Frontal cortex (tissue), 4 donors: ENCODE measurements at places on chromosomes 4 and X.
A peak's percentile ranks its signal among the peaks of the same experiment; 100 is the strongest.

- DNase-seq: no peak
These were observed 2.8 kb downstream of the PNMA5 start for GRCh38 chrX:152991123-152991522.

GRCh38 chr4:2888886-2889285, 45.2 kb downstream of the ADD1 start:
- DNase-seq: no peak

DNA sequence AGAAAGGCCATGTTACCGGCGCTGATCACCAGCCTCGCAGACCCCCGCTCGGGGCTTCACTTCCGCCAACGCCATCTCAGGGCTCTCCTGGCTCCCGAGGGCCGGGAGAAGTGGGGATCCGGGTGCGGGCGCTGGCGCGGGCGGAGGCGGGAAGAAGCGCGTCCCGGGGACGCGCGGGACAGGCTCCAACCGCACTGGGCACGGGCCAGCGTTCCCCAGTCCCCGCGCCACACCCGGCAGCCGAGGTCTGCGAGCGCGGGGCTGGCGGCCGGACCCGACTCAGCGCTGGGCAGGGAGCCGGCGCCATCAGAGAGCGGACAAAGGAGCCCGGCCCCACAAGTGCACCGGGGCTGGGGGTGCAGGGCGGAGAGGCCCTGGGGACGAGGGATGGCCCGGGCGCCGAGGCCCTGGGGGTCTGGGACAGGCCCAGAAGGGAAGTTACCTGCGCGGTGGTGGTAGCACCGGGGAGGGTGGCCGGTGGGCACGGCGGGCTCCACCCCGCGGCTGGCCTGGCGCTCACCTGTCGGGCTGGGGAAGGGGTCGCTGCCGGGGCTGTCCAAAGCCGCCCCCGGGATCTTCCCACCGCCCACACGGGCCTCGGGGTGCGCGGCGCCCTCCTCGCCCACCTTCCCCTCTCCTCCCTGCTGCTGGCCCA, 449 bp downstream of the CTPS2 start:
- peak; percentile 45 for DNase-seq

- DNase-seq: no peak
These were observed 128.7 kb upstream of the ARHGEF9 start for GRCh38 chrX:63913719-63914118.

- DNase-seq: no peak
These were observed 14.4 kb upstream of the ELF2 start for GRCh38 chr4:139191373-139191772.

DNA sequence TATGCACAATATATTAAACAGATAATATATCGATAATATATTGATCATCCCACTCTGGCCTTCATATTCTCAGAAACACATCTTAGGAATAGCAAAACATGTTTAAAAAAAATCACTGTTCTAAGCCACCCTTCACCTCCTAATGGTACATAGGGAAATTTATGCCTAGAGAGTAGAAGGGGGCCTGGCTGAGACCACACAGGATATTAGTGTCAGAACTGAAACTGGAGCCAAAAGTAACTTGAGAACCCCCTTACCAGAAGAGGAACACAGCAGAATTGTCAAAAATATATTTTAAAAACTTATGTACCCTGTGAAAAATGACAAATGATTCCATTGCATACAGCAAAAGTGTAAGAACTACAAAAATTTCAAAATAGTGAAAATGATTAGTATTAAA, 173.1 kb downstream of the VSIG4 start:
- no peak for DNase-seq

GRCh38 chrX:97039363-97040029, 155.8 kb downstream of the RPA4 start:
- DNase-seq: no peak

DNA sequence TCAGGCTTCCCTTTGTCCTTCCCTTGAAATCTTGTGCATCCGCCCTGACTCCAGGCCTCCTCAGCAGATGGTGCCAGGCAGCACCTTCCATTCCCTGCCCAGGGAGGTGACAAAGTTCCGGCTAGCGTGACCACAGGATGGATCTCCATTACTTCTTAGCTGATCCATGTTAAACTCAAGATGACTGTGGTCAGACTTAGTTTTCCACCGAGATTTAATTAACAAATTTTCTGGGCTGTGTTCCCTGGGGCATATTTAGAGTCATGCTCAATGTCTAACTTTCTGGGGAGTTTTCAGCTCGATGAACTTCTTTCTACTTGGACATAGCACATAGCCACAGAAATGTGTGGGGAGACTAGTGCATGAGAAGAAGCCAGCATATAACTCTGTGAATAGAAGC, 215.1 kb upstream of the SFRP2 start:
- DNase-seq: no peak

DNA sequence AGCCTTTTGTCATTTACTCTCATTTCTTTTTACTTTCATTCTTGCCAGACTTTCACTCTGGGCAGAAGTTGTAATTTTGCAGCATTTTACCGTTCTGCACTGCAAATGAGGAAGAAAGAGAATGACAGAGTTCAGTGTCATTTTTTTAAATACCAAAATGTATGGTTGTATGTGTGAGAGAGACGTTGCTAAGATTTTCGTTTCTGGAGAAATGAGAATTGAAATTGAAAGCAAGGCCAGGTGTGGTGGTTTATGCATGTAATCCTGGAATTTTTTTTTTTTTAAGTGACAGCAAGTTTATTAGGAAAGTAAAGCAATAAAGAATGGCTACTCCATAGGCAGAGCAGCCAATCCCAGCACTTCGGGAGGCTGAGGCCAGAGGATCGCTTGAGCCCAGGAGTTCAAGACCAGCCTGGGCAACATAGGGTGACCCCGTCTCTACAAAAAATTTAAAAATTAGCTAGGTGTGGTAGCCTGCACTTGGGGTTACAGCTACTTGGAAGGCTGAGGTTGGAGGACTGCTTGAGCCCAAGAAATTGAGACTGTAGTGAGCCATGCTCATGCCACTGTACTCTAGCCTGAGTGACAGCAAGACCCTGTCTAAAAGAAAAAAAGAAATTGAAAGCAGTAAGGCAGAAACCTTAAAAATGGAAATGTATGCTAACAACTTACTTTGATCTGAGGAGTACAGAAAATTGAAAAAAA, 12.9 kb downstream of the DCK start:
- no peak for DNase-seq

DNA sequence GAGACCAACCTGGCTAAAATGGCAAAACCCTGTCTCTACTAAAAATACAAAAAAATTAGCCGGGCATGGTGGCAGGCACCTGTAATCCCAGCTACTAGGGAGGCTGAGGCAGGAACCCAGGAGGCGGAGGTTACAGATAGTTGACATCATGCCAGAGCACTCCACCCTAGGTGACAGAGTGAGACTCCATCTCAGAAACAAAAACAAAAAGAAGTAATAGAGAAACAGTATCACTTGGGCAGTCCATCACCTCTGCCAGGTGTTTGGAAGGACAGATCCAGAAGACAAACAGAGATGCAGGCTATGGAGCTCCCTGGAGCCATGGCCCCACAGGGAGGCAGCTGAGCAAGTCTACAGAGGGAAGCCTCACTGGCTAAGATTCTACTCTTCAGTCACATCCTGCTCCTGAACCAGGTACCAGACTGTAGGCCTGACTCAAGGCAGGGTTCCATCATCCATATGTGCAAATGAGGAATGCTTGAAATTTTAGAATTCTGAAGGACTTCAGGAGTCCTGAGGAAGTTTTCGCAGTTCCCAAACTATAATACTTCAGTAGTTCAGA, 81.4 kb upstream of the CPEB2 start:
- DNase-seq: no peak

DNA sequence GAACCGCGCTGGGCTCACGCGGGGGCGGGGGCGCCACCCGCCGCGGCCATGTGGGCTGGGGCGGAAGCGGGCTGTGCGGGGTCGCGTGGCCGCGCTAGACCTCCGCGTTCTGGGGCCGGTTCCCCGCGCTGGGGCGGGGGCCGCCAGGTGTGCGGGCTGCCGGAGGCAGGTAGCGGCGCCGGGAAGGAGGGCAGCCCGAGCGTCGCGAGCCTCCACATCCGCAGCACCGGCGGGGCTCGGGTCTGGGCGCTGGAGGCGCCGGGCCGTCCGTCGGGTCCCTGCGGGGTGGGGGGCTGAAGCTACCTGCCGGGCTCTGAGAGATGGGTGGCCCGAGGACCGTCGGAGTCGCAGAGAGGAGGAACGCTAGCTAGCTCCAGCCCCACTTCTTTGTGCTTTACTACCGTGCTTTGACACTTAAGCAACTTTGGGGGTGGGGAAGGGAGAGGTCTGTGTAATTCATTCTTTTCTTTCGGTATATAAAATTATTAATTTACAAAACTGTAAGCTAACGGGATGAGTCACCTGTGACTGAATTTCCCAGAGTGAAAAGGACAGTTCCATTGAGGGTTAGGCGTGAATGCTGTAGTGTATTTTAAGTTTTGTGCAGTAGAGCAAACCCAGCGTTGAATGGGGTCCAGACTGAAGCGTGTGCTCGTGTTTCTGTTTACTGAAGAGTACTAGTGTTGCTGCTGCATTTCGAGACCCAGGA, 689 bp downstream of the METAP1 start:
- DNase-seq: peak; percentile 23

GRCh38 chr4:80253510-80253909, 13.0 kb upstream of the FGF5 start:
- DNase-seq: no peak

- DNase-seq: no peak
These were observed 109.6 kb downstream of the KIT start for GRCh38 chr4:54767376-54767775.

GRCh38 chrX:112819813-112820212, 20.8 kb downstream of the AMOT start:
- no peak for DNase-seq

GRCh38 chr4:86974551-86974994, 39.8 kb downstream of the AFF1 start:
- DNase-seq: no peak

DNA sequence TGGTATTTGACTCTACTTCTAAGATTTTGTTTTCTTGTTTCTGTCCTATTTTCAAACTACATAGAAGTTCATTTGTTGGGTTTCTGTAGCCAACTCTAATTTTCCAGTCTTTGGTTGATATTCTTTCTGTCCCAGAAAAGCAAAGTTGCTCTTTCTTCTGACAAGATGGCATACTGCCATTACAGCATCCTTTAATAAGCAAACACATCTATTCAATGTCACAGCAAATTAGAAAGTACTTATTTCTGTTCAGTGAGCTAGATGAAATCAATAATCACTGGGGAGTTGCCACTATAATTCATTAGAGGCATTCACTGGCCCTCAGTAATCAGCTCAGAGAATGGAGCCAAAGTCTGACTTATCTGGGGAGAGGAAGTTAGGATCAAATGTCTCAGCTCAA, 1258.0 kb upstream of the IGFBP7 start:
- DNase-seq: no peak

- no peak for DNase-seq
These were observed 204.0 kb upstream of the PUDP start for GRCh38 chrX:7351926-7352325.

DNA sequence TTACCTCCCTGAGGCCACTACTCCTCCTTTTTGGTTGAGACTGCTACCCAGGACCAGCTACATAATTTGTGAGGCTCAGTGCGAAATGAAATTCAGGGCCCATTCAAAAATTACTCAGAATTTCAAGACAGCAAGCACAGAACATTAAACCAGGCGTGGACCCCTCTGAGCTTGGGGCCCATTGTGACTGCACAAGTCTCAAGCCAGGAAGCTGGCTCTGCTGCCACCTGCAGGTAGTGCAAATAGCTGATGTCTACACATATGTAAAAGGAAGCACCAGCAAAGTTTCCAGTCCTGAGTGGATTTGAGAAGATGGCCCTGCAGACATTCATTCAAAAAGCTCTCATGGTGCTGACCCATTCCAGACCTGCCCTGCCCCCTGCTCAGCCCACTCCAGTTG, 213.4 kb upstream of the LNX1 start:
- DNase-seq: no peak

DNA sequence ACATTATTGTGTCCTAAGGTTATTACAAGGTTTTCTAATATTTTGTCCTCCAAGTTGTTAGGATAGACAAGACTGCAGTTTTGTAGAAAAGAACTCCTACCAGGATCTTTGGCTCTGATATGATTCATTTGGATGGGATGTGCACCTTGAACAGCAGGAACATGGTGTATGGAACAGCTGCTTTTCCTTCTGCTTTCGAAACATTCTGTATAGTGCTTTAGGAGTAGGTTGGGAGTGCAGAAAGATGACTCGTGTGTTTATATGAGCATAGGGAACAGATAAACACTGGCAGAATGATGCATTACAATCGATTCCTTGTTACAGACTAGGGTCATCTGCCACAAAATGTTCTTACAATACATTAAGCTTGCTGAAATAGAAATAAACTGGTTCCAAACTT, 790.1 kb downstream of the DMD start:
- no peak for DNase-seq

DNA sequence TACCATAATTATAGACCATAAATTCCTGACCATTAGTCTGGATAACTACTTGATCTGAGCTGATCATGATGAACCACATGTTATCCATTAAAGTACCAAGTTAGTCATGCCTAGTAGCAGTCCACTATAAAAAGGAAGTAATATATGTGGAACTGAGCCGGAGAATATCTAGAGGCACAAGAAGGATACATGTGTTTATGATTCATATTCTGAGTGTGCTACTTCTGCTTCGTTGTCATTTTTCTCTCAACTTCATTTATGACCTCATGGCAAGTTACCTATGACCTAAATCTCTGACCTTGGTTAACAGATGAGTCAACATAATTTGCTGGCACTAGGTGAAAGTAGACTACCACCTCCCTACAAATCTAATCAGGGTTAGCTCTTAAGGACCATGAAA, 56.5 kb upstream of the ANKRD17 start:
- DNase-seq: no peak

DNA sequence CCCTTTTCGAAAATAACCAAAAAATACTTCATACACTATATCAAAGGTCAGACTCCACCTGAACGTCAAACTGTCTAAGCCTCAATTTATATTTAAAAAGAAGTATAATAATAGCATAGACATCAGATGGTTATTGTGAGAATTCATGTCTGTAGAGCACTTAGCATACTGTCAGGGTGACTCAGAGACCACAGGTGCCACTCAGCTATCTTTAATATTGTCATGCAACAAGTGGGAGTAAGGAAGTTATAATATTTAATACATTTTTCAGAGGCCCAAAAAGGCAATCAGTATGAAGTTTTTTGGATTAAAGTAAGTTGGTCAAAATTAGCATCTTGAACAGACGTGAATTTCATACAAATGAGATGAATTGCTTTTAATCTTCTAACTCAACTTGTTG, 93.3 kb downstream of the PHOX2B start:
- DNase-seq: no peak

DNA sequence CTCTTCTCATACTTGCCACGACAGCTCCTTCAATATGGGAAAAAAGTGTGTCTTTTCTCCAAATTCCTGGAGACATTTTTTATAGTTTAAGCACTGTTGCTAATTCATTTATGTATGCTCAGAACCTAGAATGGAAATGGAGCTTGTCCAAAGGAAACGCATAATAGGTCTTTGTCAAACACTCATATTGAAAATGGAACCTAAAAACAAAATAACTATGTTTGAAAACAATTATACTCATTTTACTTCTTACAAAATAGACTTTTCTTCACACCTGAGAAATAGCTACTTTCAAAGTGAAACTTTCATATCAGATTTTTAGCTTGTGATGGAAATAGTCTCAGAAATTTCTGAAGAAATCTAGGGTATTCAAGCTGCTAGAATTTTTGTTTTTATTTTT, 529.7 kb upstream of the BOD1L1 start:
- DNase-seq: no peak
